H9 (cell line): ENCODE measurements at places on chromosomes 4 and X.

GRCh38 chrX:68503836-68504636 is 5.2 kb downstream of the YIPF6 start:
- no peak for DNase-seq
- H3K4me1 ChIP-seq, result no peaks in the 10 kb centered on the region
- no peak overlapping the region for H3K27ac ChIP-seq
- no peak overlapping the region for H3K4me3 ChIP-seq
- H3K36me3 ChIP-seq, result peaks cover 27% of the 10 kb centered on the region

DNA sequence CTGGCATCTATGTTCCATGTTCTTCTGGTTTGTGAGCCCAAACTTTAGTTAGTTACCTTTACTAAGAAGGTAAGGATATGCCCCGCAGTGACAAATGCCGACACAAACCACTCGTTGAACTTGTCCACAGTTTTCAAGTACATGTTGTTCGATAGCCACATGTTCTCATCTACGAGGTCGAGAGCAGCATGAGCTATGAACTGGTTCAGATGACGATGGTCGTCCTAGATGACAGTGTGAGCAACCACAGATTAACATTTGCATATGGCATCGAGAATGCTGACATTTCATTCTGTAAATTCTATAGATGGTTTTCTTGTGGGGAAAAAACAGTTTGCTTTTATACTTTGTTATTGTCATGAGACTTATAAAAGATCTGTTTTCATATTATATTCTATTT is 18.0 kb downstream of the TRAPPC2 start:
- H3K4me1 ChIP-seq, result no peaks in the 10 kb centered on the region
- no peak overlapping the region for H3K27ac ChIP-seq
- DNase-seq, result no peak
- H3K36me3 ChIP-seq, result peaks cover 5% of the 10 kb centered on the region; the same call in 2 of the 3 replicates
- H3K4me3 ChIP-seq, result no peak overlapping the region

GRCh38 chr4:183342541-183343533 is 20.6 kb upstream of the CLDN24 start:
- peak; percentile 47 for DNase-seq
- H3K27me3 ChIP-seq, result no peaks in the 10 kb centered on the region
- H3K4me3 ChIP-seq, result no peak overlapping the region; the same call in 2 of the 3 replicates
- no peak overlapping the region for H3K27ac ChIP-seq

GRCh38 chr4:60485276-60485675 is 714.9 kb upstream of the ADGRL3 start:
- no peaks in the 10 kb centered on the region for H3K4me1 ChIP-seq
- no peak overlapping the region for H3K27ac ChIP-seq
- H3K27me3 ChIP-seq, result no peaks in the 10 kb centered on the region
- no peak overlapping the region for H3K4me3 ChIP-seq

GRCh38 chrX:10243106-10243505 is 86.3 kb downstream of the CLCN4 start:
- H3K27ac ChIP-seq, result no peak overlapping the region
- no peak for DNase-seq
- no peak overlapping the region for H3K4me3 ChIP-seq
- H3K36me3 ChIP-seq, result no peaks in the 10 kb centered on the region; the same call in 2 of the 3 replicates
